CD4-positive, alpha-beta T cell treated with Interleukin-21 for 1 hour (primary cell): ENCODE measurements at places on chromosomes 16 and 17.

DNA sequence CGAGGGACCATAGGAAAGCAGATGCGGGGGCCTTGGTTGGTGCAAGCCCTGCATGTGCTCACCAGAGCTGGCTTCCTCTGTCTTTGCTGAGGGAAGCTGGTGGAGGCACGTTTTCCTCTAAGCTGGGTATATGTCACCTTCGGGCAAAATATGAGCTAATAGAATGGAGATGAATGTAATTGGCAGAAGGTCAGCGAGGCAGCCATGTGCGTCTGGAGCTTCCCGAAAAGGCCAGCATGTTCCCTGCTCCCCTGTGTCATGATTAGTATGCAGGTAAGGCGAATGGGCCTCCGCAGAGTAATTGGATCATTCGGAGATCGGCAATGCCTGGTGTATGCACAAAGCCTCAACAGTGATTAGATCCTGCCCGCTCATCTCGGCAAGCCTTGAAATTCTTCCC, 806.2 kb upstream of the EEF2KMT start:
- DNase-seq, result no peak

DNA sequence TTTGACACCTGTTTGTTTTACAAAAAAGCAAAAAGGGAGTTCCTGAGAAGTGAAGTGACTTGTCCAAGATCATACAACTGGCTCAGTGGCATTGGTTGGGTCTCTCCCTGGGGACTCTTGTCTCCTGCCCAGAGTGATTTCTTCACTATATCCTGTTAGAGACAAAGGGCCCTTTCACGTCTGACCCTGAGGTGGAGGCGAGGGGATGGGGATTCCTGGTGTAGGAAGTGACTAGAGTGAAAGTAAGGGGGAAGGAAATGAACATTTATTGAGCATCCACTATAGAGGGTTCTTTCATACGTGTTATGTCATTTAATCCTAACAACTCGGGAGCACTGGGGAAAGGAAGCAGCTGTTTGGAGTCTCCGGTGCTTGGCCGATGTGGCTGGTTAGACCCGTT, 9.0 kb downstream of the ITGB3 start:
- no peak for DNase-seq

- DNase-seq, result no peak
These were observed 17.3 kb downstream of the CDH13 start for GRCh38 chr16:82643936-82644630.

DNA sequence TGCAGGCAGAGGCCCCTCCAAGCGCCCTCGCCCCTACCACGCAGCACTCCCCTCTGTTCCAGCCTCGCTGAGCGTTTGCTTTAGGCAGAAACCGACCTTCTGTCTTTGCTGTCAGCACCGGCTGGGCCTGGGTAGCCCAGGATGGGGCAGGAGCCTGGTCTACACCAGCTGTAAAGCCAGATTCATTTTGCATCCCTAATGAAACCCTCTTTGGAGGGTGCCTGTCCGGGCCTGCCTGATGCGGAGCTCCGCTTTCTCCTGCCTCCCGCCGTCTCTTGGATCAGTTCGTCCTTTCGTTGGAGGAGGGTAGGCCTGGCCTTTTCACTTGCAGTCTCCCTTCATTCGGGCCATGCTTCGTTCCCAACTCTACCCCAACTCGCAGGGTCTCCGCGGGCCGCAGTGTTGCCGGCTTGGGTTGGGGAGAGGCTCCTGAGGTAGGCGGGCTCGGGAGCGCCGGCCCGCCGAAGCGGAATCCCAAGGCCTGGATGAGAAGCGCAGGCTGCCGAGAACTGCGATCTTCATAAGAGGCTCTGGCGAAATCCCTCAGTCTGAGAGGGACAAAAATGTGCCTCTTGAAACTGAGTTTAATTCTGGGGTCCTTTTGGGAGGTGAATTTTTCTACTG, 4.8 kb upstream of the HOXB8 start:
- DNase-seq, result no peak

DNA sequence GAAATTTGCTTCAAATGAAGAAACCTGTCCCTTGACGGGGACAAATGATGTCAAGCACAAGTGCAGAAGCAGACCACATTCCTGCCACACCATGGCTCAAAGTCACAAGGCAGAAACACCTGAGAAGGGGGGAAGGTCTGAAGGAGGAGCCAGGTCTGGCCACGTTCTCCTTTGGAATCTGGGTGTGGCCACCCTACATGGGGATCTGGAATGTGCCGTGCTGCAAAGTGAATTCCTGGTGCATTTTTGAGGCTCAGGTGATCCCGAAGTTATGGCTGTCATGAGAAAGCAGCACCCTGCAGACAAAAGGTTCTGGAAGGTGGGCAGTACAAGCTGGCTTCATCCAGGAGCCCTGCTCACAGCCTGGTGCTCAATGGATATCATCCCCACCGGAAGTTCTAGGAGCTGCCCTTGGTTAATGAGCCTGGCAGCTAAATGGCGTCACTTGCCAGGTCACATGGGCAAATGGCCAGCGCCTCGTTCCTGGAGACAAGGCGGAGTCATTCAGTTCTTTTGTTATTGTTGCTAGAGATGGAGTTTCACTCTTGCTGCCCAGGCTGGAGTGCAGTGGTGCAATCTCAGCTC, 20.1 kb upstream of the ADCY9 start:
- no peak for DNase-seq

GRCh38 chr17:79829004-79829403, 10.2 kb downstream of the CBX4 start:
- no peak for DNase-seq

DNA sequence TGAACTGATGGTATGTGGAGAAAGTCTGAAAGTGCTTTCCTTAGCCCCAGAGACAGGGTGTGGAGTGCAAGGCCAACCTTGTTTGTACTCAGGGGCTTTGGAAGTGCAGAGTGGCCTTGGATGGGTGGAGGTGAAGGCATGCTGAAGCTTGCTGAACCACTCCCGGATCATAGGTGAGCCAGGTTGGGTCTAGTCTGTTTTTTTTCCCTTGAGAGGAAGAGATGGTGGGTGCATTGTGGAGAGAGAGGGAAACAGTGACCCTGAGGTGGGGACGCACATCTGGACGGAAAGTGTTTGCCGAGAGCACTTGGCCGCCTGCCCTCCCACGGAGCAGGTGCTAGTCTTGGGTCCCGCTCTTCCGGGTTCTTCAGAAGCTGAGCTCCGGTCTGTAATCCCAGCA, 12.5 kb downstream of the ABAT start:
- no peak for DNase-seq

- DNase-seq, result no peak
These were observed 165.0 kb downstream of the LGALS9B start for GRCh38 chr17:20302246-20302917.

DNA sequence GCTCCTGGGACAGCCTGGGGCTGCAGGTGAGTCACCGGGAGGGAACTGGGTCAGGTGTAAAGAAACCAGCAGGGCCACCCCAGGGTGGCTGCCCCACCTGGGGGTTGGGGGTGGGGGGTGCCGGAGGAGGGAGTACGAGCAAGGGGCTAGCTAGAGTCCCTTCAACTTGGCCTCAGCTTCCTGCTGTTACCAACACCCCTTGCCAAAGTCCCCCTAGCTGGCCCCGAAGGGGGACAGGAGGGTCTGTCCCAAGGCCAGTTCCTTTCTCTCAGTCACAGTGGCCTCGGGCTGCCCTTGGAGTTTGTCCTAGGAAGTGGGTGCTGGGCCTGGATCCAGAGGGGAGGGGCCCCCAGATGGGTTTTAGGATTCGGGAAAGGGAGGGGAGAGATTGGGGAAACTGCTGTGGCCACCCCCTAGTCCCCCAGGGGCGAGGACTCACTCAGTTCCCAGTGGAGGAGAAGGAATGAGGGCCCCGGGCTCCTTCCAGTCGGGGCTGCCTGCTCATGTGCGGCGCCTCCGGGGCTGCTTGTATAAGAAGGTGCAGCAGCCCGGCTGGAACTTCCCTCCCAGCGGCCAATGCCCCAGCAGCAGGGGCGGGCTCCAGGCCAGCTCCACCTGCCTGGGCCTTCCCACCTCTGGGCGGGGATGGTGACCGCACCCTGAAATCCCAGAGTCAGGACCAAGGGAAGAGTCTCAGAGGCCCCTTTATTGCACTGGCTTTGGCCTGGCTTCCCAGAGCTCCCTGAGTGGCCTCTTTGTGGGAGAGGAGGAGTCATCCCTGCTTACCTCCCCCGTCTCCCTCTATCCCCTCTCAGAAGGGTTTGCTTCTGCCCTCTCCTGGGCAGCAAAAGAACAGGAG, 7.3 kb downstream of the ARHGAP27 start:
- DNase-seq, result no peak

DNA sequence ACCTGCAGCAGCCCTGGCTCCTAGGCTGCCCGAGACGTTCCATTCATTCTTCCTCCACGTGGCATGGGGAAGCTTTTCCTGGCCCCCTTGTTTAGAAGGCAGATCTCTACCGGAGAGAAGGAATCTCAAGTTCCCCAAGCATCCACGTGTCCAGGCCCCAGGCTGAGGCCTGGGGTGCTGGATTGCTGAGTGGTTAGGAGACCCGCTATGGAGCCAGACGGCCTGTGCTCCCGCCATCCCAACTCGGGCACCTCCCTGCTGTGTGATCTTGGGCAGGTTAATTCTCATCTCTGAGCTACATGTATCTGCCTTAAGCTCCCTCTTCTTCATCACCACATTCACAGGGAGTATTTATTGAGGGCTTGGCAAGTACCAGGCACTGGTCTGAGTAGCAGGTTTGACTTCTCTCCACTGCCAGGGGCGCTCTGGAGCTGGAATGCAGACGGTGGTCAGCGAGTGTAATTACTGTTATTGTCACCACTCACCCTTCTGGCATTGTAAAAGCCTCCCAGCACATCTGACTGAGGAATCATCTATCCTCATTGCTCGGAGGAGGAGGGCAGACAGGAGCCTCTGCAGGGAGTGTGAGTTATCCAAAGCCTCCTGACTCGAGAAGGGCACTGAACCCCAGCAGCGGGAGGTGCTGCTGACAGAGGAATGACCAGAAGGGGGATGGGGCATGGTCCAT, 1.1 kb upstream of the ADGRG1 start:
- DNase-seq, result no peak

GRCh38 chr17:76633628-76634328, 9.8 kb downstream of the ST6GALNAC1 start:
- DNase-seq, result no peak

DNA sequence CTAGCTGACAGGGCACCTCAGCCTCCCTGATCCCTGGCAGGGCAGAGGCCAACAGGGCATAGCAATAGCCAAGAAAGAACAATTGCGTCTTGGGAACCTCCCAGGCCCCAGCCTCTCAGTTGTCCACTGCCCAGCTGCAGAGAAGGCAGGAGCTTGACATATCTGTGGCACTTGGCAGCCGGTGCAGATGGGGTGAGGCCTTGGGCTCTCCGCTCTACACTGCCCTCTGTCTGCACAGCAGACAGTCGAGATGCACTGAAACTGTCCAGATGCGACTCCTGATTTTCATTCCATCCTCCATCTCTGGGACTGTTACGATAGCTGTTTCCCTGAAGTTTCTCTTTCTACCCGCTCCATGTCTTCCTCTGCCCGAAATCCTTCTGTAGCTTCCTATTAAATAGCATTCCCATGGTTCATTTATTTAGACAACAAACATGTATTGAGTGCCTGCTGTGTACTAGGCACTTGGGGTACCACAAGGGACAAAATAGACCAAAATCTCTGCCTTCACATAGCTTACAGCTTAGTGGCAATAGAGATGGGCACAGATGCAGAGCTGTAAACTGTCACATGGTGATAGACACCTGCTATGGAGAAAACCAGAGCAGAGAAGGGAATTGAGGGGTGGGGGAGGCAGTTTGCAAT, 3.3 kb downstream of the POLR3E start:
- peak; percentile 50 for DNase-seq

DNA sequence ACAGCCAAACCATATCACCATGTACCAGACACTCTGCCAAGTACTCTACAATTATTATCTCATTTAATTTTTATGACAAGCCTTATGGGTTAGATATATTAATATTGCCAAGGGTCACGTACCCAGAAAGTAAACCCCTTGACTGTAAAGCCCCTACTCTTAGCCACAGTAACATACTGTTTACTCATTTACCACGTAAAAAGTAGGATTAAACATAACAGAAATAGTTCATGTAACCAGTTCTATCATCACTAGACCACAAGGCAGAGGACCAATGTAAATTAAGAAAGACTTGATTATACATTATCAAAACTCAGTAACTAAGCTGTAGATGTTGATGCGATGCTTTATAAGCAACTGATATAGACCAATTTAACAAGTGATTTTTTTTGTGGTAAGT, 101.5 kb upstream of the CNTNAP4 start:
- no peak for DNase-seq

- no peak for DNase-seq
These were observed 9.5 kb upstream of the MRPL12 start for GRCh38 chr17:81693509-81694210.

- DNase-seq, result no peak
These were observed 324.8 kb downstream of the PMP22 start for GRCh38 chr17:14940108-14940937.

- no peak for DNase-seq
These were observed 13.3 kb upstream of the CD300LD start for GRCh38 chr17:74605361-74605760.

GRCh38 chr16:19210280-19210924, 42.4 kb downstream of the SYT17 start:
- DNase-seq, result no peak

DNA sequence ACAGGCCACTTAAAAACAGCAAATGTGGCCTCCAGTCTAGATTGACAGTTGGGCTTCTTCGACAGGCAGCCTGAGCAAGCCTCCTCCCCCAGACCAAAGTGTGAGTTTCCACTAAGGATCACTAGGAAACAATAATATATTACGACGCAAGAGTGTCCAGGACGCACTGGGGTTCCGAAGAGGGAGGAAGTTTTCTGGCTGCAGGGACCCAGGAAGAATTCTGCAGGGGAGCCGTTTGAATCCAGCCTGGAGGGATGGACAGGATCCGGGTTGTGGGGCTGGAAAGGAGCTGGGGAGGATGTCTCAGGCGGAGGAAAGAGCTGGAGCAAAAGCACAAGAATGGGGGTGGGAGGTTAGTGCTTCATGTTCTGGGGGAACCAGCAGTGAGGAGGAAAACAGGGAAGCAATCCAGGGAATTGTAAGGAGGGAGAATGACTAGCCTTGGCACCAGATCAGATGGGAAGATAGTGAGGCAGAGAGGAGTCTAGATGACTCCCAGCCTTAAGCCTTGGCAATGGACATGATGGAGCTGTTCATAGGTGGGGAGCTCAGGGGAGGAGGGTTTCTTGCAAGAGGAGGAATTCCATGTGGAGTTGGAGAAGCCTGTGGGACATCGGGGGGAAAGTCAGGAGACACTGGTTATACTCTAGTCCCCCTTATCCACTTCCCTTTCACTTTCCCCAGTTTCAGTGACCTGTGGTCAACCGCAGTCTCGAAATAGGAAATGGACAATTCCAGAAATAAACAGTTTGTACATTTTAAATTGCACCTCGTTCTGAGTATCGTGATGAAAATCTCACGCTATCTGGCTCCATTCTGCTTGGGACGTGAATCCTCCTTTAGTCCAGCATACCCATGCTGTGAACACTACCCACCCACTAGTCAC, 26.6 kb downstream of the NGFR start:
- no peak for DNase-seq

DNA sequence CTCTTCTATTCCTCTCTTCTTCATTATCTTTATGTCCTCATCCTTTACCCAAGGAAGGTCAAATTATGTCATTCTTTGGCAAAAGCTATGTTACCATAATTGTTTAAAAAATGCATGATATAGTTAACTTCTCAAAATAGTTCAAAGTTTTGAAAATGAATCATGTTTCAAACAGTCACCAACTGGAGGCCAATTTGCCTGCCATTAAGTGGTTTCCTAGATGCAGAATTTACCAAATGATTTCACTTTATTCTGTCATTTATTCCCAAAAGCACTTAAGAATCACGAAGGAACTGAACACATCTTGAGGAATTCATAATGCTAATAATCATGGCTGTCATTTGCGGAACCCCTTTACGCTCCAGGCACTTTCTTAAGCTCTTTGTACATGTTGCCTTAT, 190.9 kb upstream of the CDH11 start:
- DNase-seq, result no peak
